Mammary epithelial cell (primary cell): ENCODE measurements at places on chromosomes 13 and 19. TPM values are rescaled to one million over a fixed set of nuclear protein-coding genes. Genes with fewer than 3 reads are reported as not detected.

The DCUN1D2 gene
- polyA plus RNA-seq = 6.4 TPM

DNA sequence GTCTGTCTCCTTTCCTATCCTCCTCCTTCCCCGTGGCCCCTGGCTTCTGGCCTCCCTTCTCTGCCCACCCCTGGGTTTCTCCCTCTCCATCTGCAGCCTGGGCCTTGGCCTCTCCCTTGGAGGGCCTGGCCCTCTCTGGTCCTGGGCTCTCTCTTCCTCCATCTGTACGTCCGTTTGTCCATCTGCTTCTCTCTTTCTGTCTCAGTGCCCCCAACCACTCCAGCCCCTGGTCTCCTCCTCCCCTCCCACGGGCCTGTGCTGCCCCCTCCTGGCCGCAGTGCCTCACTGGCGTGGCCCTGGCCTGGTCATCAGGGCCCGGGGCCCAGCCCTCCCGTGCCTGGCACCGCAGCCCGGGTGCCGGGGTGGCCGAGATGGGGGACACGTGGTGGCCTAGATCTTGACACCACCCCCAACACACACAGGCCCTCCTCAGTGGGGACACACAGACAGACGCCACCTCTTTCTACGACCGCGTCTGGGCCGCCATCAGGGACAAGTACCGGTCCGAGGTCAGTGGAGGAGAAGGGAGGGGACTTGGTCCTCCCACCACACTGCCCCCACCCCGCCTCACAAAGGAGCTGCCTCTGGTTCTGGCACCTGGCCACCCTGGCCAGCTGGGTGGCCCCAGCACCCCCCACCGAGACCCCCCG is 11.3 kb downstream of the PRKCSH start:
- DNase-seq = no peak

GRCh38 chr19:15390814-15391213 is 11.2 kb upstream of the AKAP8 start:
- DNase-seq = no peak

- peak; percentile 53 for DNase-seq
Measured at GRCh38 chr13:21625366-21625765, 21.4 kb upstream of the MICU2 start.

DNA sequence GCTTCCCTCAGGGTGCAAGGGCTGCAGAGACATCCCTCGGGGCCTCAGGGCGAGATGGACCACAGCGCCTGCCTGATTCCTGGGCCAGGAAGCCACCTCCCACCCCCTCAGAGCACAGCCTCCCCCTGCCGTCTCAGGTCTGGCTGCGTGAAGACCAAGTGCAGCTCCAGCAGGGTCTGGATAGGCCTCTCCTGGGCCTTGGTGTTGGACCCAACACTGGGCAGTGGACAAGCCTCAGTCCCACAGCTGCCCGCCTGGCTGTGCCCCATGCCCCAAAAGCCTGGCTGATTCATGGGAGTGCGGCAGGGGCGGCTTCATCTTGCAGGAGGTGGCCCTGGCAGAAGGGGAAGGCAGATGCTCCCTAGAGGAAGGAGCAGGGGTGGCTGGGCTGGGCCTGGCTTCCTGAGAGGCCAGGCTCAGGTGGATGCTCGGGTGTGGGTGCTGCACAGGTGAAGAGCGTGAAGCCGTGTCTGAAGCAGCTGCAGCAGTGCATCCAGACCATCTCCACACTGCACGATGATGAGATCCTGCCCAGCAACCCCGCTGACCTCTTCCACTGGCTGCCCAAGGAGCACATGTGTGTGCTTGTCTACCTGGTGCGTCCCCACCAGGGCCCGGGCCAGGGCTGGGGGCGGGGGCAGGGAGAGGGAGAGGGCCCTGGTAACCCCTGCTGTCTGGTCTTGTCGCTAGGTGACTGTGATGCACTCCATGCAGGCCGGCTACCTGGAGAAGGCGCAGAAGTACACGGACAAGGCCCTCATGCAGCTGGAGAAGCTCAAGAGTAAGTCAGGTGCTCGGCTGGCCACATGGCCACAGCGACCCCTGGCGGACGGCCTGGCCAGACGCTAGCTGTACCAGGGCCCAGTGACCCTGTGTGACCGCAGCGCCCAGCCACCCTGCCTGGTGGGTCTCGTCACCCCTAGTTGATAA is 21.7 kb downstream of the MAU2 start:
- peak; percentile 53 for DNase-seq

The ABHD13 gene
- 3.9 TPM for polyA plus RNA-seq

- DNase-seq = no peak
Measured at GRCh38 chr13:40228496-40228895, 437.9 kb downstream of the FOXO1 start.

DNA sequence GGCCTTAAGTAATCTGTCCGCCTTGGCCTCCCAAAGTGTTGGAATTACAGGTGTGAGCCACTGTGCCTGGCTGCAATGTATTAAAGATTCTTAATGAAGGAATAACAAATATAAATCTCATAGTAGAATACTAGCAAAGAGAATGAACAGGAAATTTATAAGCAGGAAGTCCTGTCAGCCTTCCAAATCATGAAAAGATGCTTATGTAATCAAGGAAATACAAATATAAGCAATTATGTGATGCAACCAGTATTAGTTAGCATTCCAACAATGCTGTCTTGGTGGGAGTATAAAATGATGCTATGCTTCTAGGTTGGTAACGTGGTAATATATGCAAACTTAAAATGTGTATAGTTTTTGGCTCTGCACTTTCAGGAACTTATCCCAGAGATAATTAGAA is 133.8 kb downstream of the PDS5B start:
- DNase-seq = no peak

The EDNRB gene
- polyA plus RNA-seq = 0.03 TPM

The ZNF571 gene
- polyA plus RNA-seq = 0.84 TPM

DNA sequence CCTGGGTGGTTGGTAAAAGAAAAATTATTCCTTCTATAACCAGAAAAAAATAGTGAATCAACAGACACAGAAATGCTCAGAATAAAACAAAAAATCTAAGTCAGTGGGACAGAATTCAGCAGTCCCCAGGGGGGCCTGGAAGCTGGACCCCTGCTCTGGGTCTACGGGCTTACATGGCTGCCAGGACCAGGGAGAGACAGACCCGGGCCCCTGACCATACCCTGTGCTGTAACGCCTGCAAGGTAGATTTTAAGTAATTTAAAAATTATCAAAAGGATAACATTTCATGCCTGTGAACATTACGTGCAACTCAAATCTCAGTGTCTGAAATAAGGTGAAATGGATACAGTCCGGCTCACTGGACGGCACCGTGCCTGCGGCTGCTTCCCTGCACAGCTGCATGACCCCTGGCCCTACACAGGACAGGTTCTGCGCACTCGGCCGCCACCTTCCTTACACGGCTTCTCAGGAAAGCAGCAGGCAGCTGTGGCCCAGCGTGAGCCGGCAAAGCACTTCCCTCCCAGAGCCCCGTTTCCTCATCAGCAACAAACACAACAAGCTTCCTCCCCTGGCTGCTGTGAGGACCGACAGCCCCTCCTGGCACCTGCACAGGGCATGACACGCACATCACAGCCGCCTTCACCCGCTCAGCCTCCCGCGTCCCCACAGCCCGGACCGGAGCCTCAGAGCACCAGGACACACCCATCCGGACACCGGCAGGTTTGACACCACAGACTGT is 22.2 kb downstream of the RASA3 start:
- no peak for DNase-seq

The SIAH3 gene
- not detected for polyA plus RNA-seq

DNA sequence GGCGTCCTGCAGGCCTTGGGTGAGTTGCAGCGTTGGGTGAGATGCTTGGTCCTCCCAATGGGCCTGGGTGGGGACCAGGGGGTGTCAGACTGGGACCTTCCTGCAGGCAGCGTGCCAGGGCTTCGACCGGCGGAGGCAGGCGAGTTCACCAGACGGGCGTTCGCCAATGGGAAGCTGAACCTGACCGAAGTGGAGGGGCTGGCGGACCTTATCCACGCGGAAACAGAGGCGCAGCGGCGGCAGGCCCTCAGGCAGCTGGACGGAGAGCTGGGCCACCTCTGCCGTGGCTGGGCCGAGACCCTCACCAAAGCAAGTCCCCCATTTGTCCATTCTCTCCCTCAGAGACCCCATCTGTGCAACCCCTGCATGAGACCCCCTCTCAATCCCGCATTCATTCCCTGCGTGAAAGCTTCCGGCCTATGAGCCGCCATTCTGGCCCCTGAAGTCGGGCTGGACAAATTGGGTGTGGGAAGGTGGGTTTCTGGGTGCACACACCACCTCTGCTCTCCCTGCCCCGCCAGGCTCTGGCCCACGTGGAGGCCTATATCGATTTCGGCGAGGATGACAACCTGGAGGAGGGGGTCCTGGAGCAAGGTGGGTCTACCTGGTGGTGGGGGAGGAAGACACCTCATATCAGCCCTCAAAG is 1.2 kb downstream of the GTPBP3 start:
- DNase-seq = no peak

The SPACA6 gene
- 5.2 TPM for polyA plus RNA-seq

GRCh38 chr19:47613165-47614020 is 4.5 kb downstream of the BICRA start:
- DNase-seq = no peak

GRCh38 chr19:48646722-48647216 is 782 bp upstream of the CA11 start:
- DNase-seq = no peak

DNA sequence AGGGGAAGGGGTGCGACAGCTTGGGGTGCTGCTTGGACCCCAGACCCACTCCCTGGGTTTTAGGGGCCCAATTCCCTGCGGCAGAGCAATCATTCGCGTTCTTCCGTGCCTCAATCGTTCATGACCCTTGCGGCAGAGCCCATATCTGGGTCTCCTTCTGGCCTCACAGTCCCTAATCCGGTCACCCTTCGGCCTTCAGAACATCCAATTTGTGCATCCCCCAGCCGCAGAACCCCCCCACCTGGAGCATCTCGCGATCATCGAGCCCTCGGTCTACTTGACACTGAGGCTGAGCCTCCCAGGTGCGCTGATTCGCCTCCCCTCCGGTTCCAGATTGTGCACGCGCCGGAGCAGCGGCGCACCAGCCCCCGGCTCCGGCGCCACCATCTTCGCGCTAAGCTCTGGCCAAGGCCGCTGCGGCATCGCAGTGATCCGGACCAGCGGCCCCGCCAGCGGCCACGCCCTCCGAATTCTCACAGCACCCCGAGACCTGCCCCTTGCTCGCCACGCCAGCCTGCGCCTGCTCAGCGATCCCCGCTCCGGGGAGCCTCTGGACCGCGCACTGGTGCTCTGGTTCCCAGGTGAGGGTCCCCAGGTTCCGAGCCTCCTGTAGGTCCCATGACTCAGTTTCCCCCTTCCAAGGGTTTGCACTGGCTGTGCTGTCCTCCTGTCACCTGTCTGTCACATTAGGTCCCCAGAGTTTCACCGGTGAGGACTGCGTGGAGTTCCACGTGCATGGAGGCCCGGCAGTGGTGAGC is 501 bp downstream of the GTPBP3 start:
- DNase-seq = peak; percentile 36

- no peak for DNase-seq
Measured at GRCh38 chr13:65613004-65613403, 1617.1 kb downstream of the PCDH9 start.

GRCh38 chr13:65401315-65401714 is 1828.8 kb downstream of the PCDH9 start:
- no peak for DNase-seq

The ZNF737 gene
- 2.4 TPM for polyA plus RNA-seq

DNA sequence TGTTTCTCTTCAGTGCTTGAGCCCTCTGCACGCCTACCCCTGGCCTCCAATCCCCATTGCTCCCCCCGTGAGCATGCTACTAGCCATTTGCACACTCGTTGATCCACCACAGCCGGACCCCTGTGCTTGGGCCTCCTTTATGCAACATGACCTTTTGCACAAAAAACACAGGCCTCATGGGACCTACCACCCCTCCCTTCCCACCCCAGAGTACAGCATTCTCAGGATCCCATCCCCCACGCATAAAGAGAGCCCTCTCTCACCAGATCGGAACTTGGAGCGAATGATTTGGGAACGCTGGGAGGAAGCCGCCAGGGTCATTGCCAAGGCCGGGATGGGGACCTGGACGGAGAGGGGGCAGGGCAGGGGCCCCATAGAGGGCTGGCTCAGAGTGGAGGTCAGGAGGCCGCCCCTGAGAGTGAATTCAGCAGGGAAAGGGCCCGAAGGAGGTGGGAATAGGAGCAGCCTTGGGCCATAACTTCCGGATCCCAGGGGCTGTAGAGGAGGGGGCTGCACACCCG is 754 bp downstream of the MAMSTR start:
- no peak for DNase-seq

DNA sequence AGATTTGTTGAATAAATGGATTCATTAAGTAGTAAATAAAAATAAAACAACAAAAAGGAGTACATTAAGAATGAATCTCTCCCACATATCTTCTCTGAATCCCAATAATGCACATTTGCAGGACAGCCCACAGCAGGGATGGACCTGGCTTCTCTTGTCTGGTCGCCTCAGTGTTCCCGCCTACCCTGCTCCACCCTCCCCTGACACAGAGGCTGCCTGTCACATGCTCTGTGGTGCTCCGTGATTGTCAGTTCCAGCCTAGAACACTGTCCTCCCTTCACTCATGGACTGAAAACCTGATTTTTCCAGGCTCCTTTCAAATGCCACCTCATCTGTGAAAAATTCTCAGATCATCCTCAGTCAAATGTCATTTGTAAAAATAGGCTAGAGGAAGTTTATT is 94.5 kb upstream of the GPR12 start:
- no peak for DNase-seq

DNA sequence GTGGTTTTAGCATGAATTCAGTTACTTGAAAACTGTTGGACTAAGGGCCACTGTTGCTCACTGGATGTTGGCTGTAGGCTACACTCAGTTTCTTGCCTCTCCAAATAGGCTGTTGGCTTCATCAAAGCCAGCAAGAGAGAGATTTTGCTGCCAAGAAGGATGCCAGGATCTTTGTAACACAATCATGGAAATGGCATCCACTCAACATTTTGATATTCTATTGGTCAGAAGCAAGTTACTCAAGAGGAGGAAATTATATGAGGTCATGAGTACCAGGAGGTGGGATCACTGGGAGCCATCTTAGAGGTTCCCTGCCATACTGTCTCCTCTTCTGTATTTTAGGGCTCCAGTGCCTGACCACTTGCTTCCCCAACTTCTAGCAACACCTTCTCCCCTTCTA is 30.6 kb downstream of the SYDE1 start:
- DNase-seq = no peak

DNA sequence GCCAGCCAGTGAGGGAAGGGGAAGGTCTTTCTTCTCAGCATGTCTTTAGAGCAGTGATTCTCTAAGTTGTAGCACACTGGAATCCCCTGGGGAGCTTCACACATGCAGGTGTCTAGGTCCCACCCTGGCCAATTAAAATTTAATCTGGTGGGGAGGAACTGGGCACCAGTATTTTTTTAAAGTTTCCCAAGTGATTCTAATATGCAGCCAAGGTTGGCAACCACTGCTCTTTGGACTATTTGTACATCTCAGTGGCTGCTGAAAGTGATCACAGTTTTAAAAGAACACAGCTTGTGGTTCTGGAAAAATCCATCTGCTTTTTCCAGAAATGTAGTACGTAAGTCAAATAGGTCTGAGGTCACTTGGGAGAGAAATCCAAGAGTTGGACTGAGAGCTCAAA is 10.7 kb upstream of the KATNAL1 start:
- DNase-seq = no peak

The IFT88 gene
- polyA plus RNA-seq = 4.0 TPM

- no peak for DNase-seq
Measured at GRCh38 chr13:44155422-44156293, 218.0 kb upstream of the SERP2 start.

The SMIM17 gene
- polyA plus RNA-seq = not detected

The C13orf42 gene
- not detected for polyA plus RNA-seq
